ENCODE measurements at places on chromosomes 16 and 17.

- no peak for DNase-seq
Measured at GRCh38 chr17:35778641-35779196, 16.7 kb downstream of the MMP28 start.

DNA sequence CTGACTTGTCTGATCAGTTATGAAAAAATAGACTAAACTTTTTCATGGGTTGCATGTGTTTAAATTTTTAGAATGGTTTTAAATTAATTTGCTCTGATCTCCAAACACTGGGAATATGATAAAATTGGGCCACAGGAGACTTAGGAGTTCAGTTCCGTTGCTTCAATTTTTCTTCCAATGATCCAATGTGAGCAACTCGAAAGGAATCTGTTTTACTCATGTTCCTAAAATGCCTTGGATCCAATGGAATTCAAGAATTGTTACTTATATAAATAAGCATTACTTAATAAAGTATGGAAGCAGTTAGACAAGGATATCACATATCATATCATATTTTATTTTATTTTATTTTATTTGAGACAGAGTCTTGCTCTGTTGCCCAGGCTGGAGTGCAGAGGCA is 56.0 kb upstream of the NACA2 start:
- peak; percentile 10 for DNase-seq

DNA sequence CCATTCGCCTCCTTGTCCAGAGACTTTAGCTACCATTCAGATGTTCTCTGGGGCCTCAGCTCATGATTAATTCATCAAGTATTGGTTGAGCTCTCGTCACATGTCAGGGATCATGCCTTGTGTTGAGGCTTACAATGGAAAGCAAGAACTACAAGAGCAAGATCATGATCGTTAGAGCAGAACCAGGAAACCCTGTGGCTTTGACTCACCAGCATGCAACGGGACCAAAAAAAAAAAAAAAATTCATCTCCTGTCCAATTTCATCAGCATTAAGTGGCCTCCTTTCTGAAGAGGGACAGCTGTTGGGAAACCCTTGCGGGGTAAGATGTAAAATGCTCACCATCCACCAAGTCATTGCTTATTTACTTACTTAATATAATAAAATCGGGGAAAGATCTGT is 12.1 kb upstream of the USP10 start:
- DNase-seq = no peak

GRCh38 chr17:69818467-69818866 is 256.6 kb upstream of the KCNJ16 start:
- DNase-seq = no peak

All from H54 (cell line).